Dermis microvascular lymphatic vessel endothelial cell (primary cell): ENCODE measurements at places on chromosomes 5 and 9.
A peak's percentile ranks its signal among the peaks of the same experiment; 100 is the strongest.

DNA sequence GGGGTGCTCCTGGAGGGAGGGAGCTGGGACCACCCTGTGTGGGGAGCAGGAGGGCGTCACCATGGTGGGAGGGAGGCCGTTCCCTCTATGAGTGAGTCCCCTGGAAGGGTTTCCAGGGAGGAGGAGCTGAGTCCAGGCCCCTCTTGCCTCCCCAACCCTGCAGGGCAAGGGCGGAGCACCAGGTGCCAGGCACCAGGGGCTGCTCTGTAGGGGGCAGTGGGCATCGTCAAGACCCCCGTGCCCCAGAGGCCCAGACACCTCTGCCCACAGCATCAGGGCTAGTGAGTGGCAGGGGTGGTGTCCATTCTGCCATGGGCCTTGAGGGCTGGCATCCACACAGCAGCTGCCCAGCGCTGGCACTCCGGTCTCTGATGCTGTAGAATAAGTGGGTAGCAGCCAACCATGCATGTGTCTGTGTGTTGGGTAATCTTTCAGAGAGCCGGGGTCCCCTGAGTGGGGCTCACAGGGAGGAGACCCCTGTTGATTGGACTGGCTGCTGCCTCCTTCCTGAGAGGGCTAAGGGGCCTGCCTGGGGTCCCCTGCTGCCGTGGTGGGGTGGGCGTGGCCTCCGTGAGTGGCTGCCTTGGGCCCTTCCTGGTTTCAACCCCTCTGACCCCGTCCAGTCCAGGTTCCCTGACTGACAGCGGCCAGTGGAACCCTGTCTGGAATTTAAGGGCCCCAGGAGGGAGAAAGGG lies 72.7 kb upstream of the RNU6ATAC start:
- DNase-seq = no peak

DNA sequence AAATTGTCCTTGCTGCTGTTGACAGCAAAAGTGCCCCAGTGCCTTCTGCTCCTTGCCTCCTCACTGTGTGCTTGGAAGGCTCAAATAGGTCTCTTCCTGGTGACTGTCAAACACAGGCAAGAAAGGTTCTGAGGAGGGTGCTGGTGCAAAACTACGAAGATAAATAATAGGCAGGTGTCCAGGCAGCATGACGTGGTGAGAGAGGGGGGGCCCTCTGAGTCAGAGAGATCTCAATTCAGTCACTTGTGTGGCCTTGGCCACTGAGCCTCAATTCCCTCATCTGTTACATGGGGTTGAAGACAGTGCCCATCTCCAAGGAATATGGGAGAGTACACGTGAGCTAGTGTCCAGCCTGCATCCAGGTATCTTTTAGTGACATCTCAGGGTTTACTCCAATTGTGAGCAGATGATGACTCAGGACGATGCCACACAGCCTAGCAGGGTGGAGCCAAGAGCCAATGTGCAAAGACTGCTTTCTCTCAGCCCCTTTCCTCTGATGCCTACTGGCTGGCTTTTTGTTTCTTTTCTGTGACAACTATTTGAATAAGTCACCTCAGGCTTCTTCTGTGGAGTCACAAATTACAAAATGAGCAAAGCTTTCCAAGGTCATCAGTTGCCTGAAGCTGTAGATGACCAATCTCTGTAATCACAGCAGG lies 29.7 kb upstream of the SMIM32 start:
- DNase-seq = no peak

GRCh38 chr5:97044052-97044451 lies 98.4 kb downstream of the LIX1 start:
- DNase-seq = peak; percentile 84

DNA sequence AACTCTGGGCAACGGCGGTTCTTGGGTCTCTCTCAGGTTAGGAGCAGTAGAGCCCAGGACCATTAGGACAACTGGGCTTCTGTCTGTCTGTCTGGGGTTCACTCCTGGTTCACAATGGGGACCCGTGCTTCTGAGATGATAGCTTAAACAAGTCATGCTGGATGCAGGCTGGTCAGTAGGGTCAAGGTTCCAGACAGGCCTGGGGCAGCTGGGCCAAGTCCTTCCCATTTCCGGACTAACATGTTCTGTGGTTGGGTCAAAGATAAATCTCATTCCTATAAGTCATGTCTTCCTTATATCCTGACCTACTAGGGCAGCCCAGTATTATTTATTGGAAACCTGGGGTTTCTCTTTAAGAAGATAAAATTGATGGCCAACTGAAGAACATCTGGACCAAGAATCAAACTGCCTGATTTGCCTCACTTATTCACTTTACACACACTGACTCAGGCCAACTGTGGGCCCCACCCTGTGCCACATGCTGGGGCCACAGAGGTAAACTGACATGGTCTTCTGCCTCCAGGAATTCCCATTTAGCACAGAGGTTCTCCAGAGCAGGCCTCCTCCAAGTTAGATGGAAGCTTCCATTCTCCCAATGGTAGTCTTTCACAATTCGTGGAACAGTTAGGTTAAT lies 8.3 kb downstream of the HDHD3 start:
- no peak for DNase-seq

DNA sequence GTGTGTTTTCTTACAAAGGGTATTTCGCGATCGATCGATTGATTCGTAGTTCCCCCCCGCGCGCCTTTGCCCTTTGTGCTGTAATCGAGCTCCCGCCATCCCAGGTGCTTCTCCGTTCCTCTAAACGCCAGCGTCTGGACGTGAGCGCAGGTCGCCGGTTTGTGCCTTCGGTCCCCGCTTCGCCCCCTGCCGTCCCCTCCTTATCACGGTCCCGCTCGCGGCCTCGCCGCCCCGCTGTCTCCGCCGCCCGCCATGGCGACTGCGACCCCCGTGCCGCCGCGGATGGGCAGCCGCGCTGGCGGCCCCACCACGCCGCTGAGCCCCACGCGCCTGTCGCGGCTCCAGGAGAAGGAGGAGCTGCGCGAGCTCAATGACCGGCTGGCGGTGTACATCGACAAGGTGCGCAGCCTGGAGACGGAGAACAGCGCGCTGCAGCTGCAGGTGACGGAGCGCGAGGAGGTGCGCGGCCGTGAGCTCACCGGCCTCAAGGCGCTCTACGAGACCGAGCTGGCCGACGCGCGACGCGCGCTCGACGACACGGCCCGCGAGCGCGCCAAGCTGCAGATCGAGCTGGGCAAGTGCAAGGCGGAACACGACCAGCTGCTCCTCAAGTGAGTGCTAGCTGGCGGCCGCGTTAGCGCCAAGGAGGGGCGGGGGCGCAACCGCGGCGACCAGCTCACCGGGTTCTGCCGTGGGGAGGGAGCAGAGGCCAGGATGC lies 480 bp downstream of the LMNB1 start:
- DNase-seq = no peak

- no peak for DNase-seq
These were observed 10.5 kb downstream of the HABP4 start for GRCh38 chr9:96460470-96460869.

DNA sequence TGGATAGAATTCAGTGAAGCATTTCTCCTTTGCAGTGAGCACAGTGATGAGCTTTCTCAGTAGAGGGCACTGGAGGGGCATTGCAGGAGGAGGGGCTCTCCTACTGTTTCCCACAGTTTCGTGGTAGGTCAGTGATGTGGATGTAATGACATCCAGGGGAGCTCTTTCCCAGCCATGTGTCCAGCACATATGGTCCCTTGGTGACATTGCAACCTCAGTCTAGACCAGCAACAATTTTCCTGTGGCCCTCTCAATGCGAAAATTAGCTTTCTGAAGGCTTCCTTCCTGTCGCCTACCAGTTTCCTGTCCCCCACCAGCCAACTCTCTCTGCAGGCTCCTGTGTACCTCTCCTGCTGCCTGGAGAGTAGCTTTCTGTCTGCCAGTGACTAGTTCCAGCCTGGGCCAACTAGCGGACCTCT lies 6.9 kb upstream of the PDCL start:
- peak; percentile 84 for DNase-seq

DNA sequence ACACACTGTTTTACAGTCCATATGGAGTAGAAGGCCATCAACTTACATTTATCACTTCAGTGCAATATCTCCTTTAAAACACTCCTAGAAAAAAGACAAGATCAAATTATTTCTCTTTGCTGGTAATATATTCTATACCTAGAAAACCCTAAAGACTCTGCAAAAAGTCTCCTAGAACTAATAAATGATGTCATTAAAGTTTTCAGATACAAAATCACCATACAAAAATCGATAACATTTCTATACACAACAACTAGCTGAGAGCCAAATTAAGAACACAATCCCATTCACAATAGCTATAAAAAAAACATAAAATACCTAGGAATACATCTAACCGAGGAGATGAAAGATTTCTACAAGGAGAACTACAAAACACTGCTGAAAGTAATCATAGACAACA lies 300.3 kb downstream of the CETN3 start:
- no peak for DNase-seq

GRCh38 chr5:355379-355935 lies 33.9 kb downstream of the AHRR start:
- DNase-seq = no peak

DNA sequence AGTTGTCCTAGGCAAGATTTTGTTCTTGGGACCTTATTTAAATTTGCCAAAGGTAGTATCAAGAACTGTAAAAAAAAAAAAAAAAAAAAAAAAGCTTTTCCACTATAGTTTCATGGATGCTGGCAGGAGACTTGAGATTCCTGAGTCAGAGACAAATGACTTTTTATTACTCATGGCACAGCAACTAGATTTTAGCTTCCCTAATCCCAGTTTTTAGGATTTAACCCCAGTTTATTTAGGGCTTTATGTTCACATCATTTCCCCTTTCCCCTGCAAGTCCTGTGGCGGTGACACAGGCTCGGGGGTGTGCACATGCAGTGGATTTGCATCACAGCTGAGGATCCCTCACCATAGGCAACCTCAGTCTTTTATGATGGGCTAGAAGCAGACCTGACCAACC lies 144.9 kb downstream of the GOLPH3 start:
- no peak for DNase-seq

GRCh38 chr5:73596705-73597328 lies 29.2 kb upstream of the ARHGEF28 start:
- peak; percentile 16 for DNase-seq
